Activated CD4-positive, alpha-beta T cell treated with anti-CD3 and anti-CD28 coated beads for 1 hour (primary cell): ENCODE measurements at places on chromosomes 16 and 17.

DNA sequence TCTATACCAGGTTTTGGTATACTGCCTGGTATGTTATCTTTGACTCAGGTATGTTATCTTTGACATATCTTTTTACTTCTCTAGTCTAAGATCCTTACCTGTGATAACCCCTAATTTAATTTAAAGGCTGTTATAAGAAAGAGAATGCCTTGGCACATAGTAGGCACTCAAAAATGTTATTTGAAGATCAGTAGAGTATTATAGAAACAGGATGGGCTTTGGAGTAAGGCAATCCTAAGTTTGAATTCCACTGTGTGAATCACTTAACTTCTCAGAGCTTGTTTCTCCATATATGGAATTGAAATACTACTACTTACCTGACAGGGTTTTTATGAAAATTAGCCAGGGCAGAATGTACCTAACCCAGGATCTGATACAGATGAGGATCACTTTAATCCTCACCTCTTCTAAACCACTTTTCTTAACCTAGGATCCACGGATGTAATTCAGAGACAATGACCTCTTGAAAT lies 1.2 kb downstream of the BRIP1 start:
- no peak for DNase-seq

GRCh38 chr17:6997171-6997570 lies 1.3 kb downstream of the ALOX12 start:
- no peak for DNase-seq

DNA sequence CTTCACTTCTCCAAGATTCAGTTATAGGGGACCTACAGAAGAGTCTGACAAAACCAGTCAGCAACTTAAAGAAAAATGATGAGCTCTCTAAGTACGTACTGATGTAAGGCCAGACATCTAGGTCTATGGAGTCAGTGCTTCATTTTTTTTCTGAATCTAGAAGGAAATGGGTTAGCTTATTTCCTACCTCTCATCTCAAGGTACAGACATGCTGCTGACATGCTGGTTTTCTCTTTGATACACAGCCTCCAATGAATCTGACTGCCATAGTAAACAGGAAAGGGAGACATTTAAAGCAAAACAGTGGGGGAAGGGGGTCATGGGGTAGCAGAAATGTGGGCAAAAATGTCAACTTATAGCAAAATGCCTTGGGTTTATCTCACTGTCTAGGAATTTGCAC lies 16.4 kb downstream of the CDR2 start:
- no peak for DNase-seq

GRCh38 chr17:3753624-3754023 lies 29.9 kb downstream of the HASPIN start:
- no peak for DNase-seq

- DNase-seq = no peak
These were observed 24.7 kb upstream of the KIFC3 start for GRCh38 chr16:57826706-57827625.

GRCh38 chr17:42809250-42809649 lies 10.6 kb downstream of the CNTD1 start:
- DNase-seq = no peak

DNA sequence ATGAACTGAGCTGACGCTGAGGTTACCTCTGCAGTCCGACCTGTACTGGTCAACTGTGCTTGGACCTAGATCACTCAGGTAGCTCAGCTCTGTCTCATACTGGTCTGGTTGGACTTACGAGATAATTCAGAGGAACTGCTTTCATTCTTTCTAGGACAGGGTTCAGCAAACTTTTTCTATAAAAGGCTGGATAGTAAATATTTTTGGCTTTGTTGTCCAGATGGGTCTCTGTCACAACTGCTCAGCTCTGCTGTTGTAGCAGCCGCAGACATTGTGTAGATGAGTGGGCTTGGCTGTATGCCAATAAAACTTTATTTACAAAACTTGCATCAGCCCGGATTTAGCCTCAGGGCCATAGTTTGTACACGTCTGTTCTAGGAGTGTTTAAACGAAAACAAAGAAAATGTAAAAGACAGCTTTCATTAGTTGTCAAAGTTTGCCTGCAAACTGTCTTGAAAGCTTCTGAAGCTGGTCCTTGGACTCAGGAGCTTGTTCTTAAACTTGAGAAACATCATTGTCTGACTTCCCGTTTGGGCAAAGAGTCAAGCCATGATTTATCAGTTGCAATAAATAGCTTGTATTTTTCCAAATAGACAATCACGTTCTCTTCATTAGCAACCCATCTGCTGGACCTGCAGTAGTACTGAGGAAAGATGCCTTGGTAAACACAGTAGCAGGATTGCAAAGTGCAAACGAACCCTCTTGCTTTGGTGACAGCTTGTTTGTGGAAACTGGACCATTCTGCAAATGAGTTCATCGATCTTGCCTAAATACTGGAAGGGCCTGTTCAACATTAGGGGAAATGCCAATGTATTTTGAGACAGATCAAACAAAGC lies 253.4 kb downstream of the SNX29 start:
- DNase-seq = no peak

- DNase-seq = no peak
These were observed 165.6 kb upstream of the KCNJ16 start for GRCh38 chr17:69909389-69909788.

DNA sequence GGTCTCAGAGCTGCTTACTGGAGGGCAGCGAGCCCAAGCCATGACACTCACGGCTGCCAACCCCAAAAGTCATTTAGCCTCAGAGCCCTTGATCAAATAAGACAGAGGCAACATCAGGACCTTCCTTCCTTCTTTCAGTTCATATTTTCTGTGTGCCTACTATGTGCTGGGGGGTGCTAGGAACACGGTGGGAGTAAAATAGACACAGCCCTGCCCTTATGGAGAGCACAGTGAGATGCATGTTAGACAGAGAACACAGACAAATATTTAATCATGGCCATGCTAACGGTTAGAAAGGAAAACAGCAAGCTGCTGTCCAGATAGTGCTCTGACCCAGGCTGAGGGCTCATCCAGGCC lies 4.5 kb upstream of the BRD7 start:
- no peak for DNase-seq

DNA sequence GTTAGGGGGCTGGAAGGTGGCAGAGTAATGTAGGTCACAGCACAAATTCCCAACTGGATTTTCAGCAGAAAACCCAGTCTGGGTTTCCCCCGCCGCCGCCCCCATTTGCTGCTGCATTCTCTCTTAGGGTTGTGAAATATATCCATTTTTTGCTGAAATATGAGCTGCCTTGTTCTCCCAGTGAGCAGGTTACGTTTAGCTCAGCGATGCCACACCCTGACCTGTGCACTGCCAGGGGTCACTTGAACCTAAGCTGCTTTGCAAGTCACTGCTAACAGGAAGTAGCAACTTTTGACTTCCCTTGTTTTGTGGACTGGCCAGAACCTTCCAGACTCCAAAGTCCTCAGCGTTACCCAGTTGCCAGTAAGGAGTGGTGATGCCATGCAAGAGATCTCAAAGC lies 274.1 kb downstream of the CPPED1 start:
- no peak for DNase-seq

GRCh38 chr16:30458561-30459394 lies 13.1 kb upstream of the SEPHS2 start:
- peak; percentile 51 for DNase-seq

GRCh38 chr17:296906-297690 lies 55.5 kb downstream of the RPH3AL start:
- no peak for DNase-seq

GRCh38 chr16:75087375-75087979 lies 29.1 kb downstream of the LDHD start:
- DNase-seq = no peak

DNA sequence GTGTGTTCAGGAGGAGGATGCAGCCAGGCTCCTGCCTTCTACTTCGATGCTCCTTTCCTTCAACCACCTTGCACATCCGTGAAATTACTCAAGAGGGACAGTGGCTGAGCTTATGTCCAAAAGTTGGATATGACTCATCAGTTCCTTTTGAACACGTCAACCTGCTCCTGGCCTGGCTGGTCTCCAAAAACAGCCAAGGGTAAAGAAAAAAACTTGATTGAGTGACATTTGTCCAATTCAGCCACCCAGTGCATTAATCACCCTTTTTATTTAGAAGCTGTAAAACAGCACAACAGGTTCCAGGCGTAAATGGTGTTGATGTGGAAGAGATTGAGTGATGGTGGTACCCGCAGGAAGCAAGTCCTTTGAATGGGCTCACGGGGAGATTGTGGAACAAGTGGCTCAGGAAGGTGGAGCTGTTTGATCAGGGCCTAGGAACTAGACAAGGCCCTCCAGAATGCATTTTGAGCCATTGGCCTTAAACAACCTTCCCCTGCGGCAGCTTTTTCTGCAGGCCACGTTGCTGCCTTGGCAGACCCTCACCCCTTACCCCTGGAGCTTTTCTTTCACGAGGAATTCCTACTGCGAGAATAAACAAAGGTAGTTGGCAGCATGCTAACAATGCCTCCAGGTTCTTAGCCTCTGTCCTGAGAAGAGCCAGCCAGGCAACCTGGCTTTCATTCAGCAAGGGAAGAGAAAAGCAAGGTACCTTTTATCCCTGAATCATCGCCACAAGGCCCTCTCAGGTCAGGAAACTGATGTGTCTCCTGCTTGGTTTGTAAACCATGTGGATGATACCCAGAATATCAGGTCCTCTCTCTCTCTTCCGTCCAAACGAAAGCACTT lies 173.3 kb upstream of the CACNG5 start:
- no peak for DNase-seq

DNA sequence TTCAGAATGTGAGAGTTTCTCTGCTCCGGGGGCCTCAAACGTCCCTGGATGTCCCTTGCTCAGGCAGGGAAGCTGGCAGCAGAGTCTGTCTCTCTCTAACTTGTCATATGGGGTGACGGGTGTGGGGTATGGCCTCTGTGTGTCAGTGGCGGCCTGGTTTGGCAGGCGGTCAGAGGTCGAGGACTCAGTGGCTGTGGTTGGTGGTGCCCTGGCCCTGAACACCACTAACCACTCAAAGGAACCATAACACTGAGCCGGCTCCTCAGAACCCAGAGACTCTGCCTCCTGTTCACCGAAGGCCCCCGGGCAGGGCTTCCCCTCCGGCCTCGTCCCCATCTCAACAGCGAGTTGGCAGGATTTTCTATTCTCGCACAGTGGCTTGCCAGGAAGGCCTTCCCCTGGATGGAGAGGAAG lies 677 bp downstream of the P2RX1 start:
- no peak for DNase-seq

DNA sequence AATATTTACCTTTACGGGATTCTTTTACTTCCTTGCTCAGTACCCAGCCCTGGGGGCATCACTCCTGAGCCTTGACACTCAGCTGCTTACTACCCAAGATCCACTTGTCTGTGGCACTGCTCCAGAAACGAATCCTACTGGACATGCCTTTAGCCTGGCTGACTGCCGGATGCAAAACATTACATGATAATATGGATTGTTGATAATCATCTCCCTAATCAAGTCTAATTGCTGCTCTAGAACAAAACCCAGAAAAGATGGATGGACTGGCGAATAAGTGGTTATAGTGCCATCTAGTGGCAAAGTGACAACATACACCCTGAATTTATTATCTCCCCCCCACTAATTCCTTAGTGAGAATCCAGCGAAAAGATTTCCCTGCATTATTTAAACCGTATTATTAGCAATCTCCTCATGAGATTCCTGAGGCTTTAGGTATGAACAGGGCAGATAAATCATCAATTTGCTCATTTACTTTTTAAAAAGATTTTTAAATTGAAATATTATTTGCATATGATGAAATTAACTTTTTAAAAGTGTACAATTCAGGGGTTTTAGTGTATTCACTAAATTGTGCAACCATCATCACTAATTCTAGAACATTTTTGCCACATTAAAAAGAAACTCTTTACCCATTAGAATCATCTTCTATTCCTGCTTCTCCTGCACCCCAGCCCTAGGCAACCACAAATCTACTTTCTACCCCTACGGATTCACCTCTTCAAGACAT lies 61.6 kb downstream of the RGS9 start:
- DNase-seq = no peak

DNA sequence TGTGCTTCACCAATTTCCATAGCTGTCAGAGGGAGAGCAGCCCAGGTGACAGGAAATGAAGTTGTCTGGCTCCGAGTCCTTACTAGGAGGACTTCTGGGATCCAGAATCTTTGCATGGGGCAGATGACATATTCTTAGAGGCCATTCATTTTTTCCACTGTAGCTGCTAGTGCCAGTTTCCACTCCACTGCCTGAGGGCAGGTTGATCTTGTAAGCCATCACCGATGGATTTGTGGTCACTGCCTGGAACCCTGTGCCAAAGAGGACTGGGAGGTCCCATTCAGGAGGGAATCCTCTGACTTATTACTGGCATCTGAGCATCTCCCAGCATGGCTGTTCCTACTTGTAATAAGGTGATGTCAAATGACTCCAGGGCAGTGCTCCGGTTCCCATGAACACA lies 144.1 kb upstream of the KCNJ18 start:
- no peak for DNase-seq

DNA sequence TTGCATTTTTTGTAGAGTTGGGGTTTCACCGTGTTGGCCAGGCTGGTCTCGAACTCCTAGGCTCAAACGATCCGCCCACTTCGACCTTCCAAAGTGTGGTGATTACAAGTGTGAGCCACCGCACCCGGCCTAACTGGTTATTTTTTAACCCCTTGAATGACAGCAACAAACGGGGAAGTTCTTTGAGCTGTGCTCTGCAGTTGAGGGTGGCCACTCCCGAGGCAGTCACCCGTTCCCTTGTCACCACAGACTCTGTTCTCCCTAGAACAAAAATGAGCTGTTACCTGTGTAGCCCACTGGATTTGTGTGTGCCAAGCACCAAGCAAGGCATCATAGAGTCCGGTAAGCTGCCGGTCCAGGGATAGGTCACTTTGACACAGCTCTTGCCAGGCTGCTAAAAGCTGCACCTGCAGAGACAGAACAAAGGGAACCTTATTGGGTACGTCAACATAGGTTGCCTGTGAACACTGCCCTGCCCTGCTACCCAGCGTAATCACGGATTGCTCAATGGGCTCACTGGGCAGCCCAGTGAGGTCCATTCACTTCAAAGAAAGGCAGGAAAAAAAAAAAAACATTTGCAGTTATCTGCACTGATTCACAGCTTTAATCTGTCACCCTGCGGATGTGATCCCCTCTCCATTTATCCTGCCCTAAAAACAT lies 19.6 kb downstream of the COG7 start:
- no peak for DNase-seq

GRCh38 chr17:39663340-39663687 lies 1.8 kb upstream of the TCAP start:
- DNase-seq = no peak

DNA sequence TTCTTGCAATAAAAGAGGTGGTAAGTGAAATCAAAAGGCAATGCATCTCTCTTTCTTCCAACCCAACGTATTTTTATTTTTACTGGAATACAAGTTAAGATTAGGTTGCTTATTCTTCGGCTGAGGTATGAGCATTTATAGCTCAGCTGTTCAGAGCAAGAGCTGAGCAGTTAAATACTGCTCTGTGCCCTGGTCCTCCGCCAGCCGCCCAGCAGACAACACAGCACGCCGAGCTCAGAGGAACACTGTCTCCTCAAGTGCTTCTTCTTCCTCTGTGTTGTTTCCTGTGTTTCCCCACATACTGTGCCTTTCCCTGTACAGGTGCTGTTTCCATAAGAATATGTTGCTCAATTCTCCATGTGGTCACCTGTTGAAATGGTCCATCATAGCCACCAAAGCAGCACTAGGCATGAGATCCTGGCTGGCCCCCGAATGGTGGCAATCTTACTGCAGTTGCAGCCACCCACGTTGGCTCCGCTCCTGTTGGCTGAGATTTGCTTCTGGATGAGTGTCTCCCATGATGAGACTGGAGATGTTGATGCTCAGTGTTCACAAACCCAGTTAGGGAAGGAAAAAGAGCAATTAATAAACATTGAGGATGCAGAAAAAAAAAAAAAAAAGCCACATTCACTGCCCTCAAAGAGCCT lies 515.3 kb downstream of the GRIN2A start:
- DNase-seq = no peak
